Transverse colon (tissue), 4 donors: ENCODE measurements at places on chromosomes 13 and 19. TPM values are rescaled to one million over a fixed set of nuclear protein-coding genes. Genes with fewer than 3 reads are reported as not detected.
A peak's percentile ranks its signal among the peaks of the same experiment; 100 is the strongest.

The KANK3 gene
- total RNA-seq: 3.5 TPM

The C19orf33 gene
- 193 TPM for total RNA-seq

The MRPL34 gene
- total RNA-seq: 390 TPM

DNA sequence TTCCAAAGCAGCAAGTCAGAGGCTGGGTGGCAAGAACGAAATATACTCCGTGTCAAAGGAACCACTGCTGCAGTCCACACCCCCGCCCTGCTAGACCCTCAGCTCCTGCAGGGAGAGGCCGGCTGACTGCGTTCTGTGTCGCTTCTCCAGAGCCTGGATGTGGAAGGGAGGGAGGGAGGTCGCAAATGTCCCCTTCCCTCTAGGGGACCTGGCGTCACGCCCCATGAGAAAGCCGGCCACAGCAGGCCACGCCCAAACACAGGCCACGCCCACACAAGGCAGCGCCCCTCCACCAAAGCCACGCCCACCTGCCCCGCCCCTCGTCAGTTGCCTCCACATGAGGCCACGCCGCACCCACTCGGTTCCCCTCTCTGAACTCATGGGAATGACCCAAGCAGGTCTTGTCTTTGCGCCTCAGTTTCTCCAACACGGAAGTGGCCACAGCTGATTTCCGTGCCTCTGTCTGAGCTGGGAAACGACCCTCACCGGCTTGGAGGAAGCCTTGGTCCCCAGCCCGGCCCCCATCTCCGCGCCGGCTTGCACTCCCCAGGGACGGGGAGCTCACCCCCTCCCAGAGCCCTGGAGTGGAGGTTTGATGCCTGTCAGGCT lies 38.4 kb upstream of the TCF3 start:
- no peaks in the 10 kb centered on the region for H3K4me1 ChIP-seq
- peaks cover 76% of the 10 kb centered on the region for H3K27me3 ChIP-seq
- no peak overlapping the region for H3K27ac ChIP-seq
- no peaks in the 10 kb centered on the region for H3K36me3 ChIP-seq

DNA sequence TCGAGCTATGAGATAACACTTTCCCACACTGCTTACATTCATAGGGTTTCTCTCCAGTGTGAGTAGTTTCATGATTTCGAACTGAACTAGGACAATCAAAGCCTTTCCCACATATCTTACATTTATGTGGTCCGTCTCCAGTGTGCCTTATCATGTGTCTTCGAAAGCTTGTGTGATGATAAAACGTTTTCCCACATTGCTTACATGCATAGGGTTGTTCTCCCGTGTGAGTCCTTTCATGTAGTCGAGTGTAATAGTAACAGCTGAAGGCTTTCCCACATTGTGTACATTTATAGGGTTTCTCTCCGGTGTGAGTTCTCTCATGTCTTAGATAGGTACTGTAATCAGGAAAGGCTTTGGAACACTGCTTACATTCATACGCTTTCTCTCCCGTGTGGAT lies 16.3 kb downstream of the ZNF823 start:
- no peaks in the 10 kb centered on the region for H3K27me3 ChIP-seq
- H3K4me3 ChIP-seq: no peak overlapping the region
- DNase-seq: no peak
- H3K36me3 ChIP-seq: peaks cover 2% of the 10 kb centered on the region

DNA sequence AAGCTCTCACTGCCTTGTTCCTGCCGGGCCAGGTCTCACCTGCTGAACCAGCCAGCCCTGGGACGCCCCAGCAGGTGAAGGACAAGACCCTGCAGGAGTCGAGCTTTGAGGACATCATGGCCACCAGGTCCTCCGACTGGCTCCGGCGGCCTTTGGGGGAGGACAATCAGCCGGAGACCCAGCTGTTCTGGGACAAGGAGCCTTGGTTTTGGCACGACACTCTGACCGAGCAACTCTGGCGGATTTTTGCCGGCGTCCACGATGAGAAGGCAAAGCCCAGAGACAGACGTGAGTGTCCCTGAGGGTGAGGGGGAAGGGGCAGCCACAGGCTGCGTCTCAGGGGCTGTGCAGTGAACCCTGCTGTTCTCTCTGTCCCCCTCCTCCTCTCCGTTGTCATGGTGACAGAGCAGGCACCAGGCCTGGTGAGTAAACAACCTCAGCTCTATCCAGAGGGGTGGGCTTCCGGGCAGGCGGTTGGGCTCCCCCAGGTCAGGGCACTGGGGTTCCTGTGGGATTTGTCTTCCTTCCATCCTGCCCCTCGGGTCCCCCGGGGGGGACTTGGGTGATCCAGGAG lies 9.7 kb downstream of the TLE6 start:
- peaks cover 16% of the 10 kb centered on the region for H3K27me3 ChIP-seq
- H3K27ac ChIP-seq: no peak overlapping the region
- no peak overlapping the region for H3K4me3 ChIP-seq
- no peaks in the 10 kb centered on the region for H3K36me3 ChIP-seq
- DNase-seq: no peak
- H3K4me1 ChIP-seq: peaks cover 19% of the 10 kb centered on the region

The HSH2D gene
- 17.6 TPM for total RNA-seq

DNA sequence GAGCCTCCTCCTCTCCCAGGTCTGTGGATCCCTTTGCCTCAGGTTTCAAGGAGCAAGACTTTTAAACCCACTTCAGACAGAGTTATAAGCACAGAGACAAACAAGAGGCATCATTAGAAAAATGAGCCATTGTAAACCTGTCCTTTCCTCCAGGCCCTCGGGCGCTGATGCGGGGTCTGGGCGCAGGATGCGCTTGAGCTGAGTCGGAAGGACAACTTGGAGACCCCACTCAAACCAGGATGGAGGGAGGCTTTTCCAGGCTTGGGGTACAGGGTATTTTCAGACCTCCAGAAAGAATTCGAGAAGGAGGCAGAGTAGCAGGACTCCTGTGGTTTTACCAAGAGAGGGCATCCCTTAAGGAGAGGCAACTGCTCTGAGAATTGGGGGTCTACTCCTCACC lies 155.6 kb downstream of the NUFIP1 start:
- no peaks in the 10 kb centered on the region for H3K4me1 ChIP-seq
- no peak overlapping the region for H3K4me3 ChIP-seq
- no peaks in the 10 kb centered on the region for H3K36me3 ChIP-seq
- no peak for DNase-seq
- no peaks in the 10 kb centered on the region for H3K27me3 ChIP-seq
- H3K27ac ChIP-seq: no peak overlapping the region

DNA sequence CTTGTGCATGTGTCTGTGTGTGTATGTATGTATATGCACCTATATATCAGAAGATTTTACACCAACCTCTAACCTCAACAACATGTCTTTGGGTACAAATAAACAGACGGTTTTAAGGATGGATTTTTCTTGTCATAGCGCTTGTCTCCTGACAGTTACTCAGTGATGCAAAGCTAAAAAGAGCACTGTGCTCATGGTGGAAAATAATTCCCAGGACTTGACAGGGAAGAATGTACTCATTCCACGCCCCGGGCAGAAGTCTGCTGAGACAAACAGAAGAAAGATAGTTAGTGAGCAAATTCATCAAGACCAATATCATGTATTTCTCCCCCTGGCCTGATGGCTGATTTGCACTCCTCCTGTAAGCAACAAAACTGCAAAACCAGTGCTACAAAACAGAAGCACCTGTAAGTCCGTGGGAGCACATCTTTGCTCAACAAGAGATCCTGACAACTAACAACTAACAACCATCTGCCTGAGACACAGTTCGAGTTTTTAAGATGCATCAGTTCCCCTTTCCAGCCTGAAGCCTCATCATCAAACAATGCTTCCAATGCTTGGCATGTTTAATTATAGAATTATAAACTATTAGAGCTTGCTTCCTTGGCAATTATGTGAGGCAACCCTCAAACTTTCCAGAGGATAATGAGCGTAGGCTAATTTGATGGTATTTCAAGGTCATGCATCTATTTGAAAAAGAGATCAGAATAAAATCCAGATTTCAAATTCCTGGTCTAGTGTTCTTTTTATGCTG lies 812.7 kb upstream of the MIR17HG start:
- H3K27me3 ChIP-seq: no peaks in the 10 kb centered on the region
- DNase-seq: no peak
- H3K4me1 ChIP-seq: no peaks in the 10 kb centered on the region
- no peak overlapping the region for H3K27ac ChIP-seq

The MPHOSPH8 gene
- total RNA-seq: 47.5 TPM

The ATXN8OS gene
- total RNA-seq: not detected

GRCh38 chr13:75480671-75481175 lies 1.2 kb downstream of the TBC1D4 start:
- H3K27ac ChIP-seq: peak overlapping the region; percentile 83
- peak; percentile 77 for DNase-seq
- H3K4me3 ChIP-seq: peak overlapping the region; percentile 92
- H3K27me3 ChIP-seq: no peaks in the 10 kb centered on the region
- H3K36me3 ChIP-seq: no peaks in the 10 kb centered on the region
